ENCODE measurements at places on chromosomes 3 and 15. TPM values are rescaled to one million over a fixed set of nuclear protein-coding genes. Genes with fewer than 3 reads are reported as not detected.

- no peak overlapping the region for H3K27ac ChIP-seq
- no peaks in the 10 kb centered on the region for H3K36me3 ChIP-seq
- H3K4me1 ChIP-seq: no peaks in the 10 kb centered on the region
- DNase-seq: peak; percentile 57
- H3K4me3 ChIP-seq: no peak overlapping the region
- no peaks in the 10 kb centered on the region for H3K27me3 ChIP-seq
Observed at GRCh38 chr15:75809986-75810750, 33.1 kb upstream of the UBE2Q2 start.

- H3K4me1 ChIP-seq: peaks cover 26% of the 10 kb centered on the region
- no peaks in the 10 kb centered on the region for H3K36me3 ChIP-seq
- H3K4me3 ChIP-seq: peak overlapping the region; percentile 47
- no peak for DNase-seq
- no peaks in the 10 kb centered on the region for H3K27me3 ChIP-seq
- H3K27ac ChIP-seq: no peak overlapping the region
Observed at GRCh38 chr3:29281094-29281343, 148 bp downstream of the RBMS3 start.

DNA sequence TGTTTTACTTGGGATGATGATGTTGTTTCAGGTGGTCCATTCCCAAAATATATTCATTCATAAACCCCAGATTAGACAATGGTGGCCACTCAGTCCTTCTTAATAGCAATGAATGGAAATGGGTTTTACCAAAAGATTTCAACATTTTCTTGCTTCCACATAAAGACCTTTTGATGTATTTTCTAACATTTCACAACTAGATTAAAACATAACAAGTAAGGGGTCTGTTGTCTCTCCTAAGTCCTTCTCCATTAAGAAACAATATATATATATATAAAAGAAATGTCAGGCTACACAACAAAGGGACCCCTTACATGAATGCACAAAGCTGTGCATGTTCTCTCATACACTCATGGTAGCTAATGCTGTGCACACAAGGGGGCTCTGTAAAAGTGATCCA lies 176.4 kb downstream of the ANXA2 start:
- H3K36me3 ChIP-seq: no peaks in the 10 kb centered on the region
- DNase-seq: no peak
- no peak overlapping the region for H3K4me3 ChIP-seq

FANCD2OS gene
- not detected for total RNA-seq

KLHL40 gene
- not detected for total RNA-seq

- H3K4me3 ChIP-seq: no peak overlapping the region
- H3K27ac ChIP-seq: no peak overlapping the region
- no peak for DNase-seq
- H3K4me1 ChIP-seq: no peaks in the 10 kb centered on the region
Observed at GRCh38 chr3:81476692-81477091, 284.8 kb downstream of the GBE1 start.

- H3K36me3 ChIP-seq: no peaks in the 10 kb centered on the region
- H3K27ac ChIP-seq: no peak overlapping the region
- H3K27me3 ChIP-seq: peaks cover 3% of the 10 kb centered on the region
- H3K4me1 ChIP-seq: peaks cover 6% of the 10 kb centered on the region
- H3K4me3 ChIP-seq: no peak overlapping the region
Observed at GRCh38 chr3:128584412-128585020, 66.1 kb downstream of the RPN1 start.

MUC4 gene
- total RNA-seq: 0.53 TPM

- H3K27me3 ChIP-seq: no peaks in the 10 kb centered on the region
- no peaks in the 10 kb centered on the region for H3K4me1 ChIP-seq
- no peak for DNase-seq
- H3K36me3 ChIP-seq: no peaks in the 10 kb centered on the region
- H3K4me3 ChIP-seq: no peak overlapping the region
Observed at GRCh38 chr15:59185725-59186124, 20.9 kb upstream of the LDHAL6B start.

DNA sequence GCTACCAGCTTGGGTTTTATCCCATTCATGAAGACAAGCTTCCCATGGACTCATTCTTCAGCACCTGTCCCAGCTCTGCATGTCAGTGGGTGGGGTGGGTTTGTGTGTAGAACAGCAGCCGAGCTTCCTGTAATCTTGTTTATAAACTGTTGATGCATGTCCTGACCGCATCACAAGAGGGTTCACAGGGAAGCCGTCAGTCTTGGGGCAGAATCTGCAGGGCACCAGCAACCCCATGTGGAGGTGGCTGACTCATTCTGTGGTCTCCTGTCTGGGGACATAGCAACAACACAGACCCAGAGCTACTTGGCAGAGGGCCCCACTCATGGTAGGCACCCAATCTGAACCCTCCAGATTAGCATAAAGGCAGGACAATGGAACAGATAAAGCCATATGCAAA lies 35.6 kb downstream of the DAPK2 start:
- no peak overlapping the region for H3K27ac ChIP-seq
- H3K36me3 ChIP-seq: no peaks in the 10 kb centered on the region
- H3K4me3 ChIP-seq: no peak overlapping the region
- H3K4me1 ChIP-seq: peaks cover 26% of the 10 kb centered on the region
